Right cardiac atrium (tissue), 5 donors: ENCODE measurements at places on chromosomes 13 and 19. TPM values are rescaled to one million over a fixed set of nuclear protein-coding genes. Genes with fewer than 3 reads are reported as not detected.

Gene MRPS31
- 44.0 TPM for polyA plus RNA-seq

Gene FBXW9
- polyA plus RNA-seq = 2.1 TPM

Gene IGFLR1
- 4.7 TPM for polyA plus RNA-seq

GRCh38 chr13:105107781-105108180 lies 1427.7 kb downstream of the EFNB2 start:
- no peak for DNase-seq

GRCh38 chr13:56923626-56924140 lies 217.0 kb upstream of the PRR20A start:
- DNase-seq = no peak

- DNase-seq = no peak
Measured at GRCh38 chr13:91894316-91894715, 495.9 kb downstream of the GPC5 start.

DNA sequence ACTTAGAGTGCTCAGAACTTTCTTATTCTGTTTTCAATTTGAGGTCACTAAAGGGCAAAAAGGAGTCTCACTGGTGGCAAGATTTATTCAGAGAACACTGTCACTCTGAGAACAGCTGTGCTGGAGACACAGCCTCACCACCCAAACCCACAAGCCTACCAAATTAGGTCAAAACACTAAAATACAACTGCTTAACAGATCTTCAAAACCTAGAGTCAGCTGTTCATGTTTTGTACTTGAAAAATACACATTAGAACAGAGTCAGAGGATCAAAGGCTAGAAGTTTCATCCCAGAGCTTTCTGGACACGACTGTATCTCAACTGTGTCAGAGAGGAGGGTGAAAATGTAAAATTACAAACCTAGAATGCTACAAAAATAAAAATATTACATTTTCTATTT lies 89.3 kb downstream of the MIPEP start:
- no peak for DNase-seq

DNA sequence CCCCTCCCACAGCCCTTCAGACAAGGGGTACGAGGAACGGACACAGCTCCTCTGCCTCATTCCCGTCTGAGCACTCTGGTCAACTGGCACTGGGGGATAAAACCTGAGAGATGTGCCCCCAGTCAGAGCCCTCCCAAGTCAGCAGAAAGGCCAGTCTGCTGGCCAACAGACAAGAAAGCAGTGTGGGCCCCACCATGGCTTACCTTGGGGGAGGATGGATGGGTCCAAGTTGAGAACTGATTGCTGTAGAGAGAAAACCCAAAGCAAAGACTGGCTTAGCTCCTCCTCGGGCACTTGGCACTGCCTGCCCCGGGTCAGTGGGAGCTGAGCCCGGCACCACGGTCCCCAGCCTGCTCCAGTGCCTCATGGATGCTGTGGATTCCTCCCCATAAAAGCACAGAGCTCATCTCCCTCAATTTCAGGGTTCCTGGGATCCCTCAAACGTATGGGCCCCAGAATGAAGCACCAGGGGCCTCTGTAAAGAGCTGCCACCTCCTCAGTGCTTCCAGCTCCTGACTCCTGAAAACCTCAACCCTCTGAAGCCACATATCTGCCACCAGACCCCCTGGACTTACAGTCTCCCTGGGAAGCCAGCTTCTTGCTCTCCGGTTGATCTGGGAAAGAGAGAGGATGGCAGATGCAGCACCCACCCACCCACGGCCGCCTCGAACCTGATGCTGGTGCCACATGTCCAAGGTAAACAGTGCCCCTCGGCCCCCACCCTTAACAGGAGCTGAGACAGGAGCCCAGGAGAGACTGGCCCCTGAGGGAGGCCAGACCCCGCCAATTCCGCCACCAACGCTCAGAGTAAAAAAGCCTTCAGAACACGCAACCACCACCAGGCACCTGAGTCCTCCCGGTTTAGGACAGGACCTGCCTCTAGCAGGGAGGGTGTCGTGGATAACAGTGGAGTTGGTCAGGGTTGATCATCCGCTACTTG lies 3.3 kb downstream of the KHSRP start:
- DNase-seq = no peak

- DNase-seq = no peak
Measured at GRCh38 chr13:93244918-93245280, 18.3 kb downstream of the GPC6 start.

DNA sequence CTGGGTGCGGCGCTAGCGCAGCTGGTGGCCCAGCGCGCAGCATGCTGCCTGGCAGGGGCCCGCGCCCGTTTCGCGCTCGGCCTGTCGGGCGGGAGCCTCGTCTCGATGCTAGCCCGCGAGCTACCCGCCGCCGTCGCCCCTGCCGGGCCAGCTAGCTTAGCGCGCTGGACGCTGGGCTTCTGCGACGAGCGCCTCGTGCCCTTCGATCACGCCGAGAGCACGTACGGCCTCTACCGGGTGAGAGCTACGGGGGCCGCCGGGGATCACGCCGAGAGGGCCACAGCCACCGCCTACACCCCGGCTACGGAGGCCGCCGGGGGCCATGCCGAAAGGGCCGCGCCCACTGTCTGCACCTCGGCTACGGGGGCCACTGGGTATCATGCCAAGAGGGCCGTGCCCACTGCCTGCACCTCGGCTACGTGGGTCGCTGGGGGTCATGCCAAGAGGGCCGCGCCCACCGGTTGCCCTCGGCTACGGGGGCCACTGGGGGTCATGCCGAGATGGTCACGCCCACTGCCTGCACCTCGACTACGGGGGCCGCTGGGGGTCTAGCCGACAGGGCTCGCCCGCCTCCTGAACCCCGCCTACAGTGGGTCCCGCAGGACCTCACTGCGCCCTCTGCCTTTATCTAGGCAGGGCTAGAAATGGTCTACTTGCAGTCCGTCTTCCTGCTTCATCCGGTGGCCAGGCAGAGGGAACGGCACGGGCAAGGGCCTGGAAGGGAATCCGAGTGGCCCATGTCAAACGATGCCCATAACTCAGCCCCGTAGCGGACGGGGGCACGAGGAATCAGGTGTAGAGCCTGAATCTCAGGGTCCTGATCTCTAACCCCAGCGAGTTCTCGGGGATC lies 500 bp downstream of the PGLS start:
- DNase-seq = peak; percentile 95

DNA sequence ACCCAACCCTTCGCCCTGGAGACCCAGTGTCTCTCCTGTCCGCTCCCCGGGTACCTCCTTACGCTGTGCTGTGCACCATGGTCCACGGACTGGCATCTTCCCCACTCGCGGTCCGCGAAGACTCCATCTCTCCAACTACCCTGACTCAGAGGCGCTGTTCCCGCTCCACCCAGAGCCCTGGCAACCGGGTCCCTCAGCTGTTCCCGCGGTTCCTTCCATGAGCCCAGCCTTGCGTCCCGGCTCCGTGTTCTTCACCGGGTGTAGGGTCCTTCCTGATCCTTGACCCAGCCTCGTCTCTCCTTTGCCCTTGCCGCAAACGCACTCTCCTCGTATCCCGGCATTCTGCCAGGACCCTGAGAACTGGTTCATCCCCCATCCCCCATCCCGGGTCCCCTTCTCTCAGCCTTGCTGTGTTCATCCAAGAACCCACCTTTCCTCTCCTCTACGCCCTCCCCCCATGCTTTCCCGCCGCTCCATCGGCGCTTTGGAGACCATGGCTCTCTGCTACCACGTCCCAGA lies 664 bp downstream of the ICAM5 start:
- DNase-seq = peak; percentile 65

DNA sequence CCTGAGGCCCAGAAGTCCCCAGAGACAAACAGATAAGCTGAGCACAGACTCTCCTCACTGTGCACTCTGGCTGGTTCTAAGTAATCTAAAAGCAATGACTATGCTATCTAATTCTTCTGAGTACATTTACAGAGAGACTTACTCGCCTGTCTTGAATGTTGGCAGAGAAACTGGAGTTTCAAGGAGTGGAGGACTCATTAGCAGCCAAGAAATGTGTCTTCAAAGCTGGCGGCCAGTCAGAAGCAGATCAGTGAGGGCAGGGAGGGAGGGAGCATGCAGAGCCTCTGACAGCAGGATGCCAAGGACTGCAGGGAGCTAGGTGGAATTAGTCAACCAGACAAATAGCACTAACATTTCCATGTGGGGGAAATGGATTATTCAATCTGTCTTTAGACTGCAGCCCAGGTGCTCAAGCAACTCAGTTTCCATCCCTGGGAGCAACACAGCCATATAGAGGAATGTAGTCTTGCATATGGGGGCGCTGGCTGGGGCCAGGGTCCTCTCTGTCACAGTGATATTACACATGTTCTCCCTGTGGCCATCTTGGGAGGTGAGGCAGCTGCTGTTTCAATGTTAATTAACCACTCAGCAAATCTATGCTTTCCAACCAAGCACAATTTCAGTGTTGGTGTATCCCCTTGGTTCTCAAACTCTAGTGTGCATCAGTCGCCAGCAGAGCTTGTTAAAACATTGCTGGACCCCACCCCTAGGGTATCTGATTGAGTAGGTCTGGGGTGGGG lies 97.9 kb downstream of the CCNA1 start:
- DNase-seq = no peak
